ENCODE measurements at places on chromosomes 3 and 15. TPM values are rescaled to one million over a fixed set of nuclear protein-coding genes. Genes with fewer than 3 reads are reported as not detected.

GRCh38 chr15:49895347-49896223 is 223.4 kb downstream of the ATP8B4 start:
- DNase-seq, result no peak

DNA sequence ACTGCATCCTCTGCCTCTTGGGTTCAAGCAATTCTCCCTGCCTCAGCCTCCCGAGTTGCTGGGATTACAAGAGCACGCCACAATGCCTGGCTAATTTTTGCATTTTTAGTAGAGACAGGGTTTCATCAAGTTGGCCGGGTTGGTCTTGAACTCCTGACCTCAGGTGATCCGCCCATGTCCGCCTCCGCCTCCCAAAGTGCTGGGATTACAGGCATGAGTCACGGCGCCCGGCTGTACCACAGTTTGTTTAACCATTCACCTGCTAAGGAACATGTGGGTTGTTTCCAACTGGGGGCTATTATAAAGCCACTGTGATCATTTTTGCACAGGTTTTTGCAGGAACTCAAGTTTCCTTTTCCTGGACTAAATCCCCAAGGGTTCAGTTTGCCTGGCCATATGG is 123.2 kb upstream of the RAP2B start:
- peak; percentile 25 for DNase-seq

DNA sequence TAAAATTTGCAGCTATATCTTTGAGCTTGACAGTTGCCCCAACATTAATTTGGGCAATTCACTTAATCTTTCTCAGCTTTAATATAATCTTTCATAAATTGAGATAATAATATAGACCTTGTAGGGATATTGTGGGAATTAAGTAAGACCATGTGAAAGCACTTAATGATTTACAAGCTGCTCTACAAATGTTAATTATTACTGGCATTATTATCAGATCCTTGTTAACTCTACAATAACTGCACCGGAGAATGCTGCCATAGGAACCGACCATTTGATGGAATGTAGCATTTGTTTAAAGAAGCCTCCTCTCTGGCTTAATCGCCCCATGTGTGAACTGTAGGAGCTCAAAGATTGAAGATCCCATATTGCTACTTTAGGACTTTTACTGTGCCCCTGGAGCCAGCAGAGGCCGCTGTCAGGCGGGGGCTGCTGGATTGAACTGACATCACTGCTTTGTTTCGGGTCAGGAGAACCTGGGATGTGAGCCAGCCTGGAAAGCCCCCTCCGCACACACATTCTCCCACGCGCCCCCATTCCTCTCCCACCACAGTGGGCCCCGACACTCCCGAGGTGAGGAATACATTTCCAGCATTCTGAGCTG is 154.2 kb upstream of the TNIK start:
- peak; percentile 35 for DNase-seq

GRCh38 chr3:64454179-64454578 is 228.9 kb upstream of the PRICKLE2 start:
- DNase-seq, result no peak

DNA sequence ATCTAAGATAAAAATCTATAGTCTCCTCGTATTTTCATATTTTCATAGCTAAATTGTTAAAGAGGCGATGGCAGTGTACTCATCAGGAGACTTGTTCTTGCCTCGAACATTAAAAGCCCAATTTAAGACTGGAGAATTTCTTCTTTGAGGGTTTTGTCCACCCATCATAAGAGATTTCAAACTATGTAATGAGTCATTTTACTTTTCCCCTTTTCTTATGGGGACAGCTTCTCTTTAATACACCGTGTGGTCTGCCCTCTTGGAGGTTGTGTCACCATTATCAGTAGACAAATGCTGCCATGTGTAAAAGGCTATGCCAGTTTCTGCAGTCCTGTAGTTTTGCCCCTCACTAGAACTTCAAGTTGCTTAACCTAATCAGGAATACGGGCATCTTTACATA is 16.9 kb downstream of the TGFBR2 start:
- DNase-seq, result no peak

GRCh38 chr3:4898454-4899313 is 80.6 kb upstream of the BHLHE40 start:
- DNase-seq, result peak; percentile 42

Gene MASP1
- not detected for total RNA-seq

Gene MYL3
- not detected for total RNA-seq

Gene SHQ1
- total RNA-seq, result 10.6 TPM

Gene ACTRT3
- 0.81 TPM for total RNA-seq

Gene COLQ
- total RNA-seq, result not detected

Gene CRTAP
- total RNA-seq, result 239 TPM

All from Caki2 (cell line).